B cell (primary cell): ENCODE measurements at places on chromosomes 4 and X. TPM values are rescaled to one million over a fixed set of nuclear protein-coding genes. Genes with fewer than 3 reads are reported as not detected.

- DNase-seq, result no peak
Observed at GRCh38 chr4:172168888-172169287, 355.7 kb downstream of the GALNTL6 start.

Gene BLOC1S4
- 29.2 and 35.5 TPM in 2 replicates for polyA plus RNA-seq

- no peak for DNase-seq
Observed at GRCh38 chr4:4388311-4388790, 1.4 kb downstream of the NSG1 start.

GRCh38 chr4:180304321-180304720 lies 1938.9 kb upstream of the TENM3 start:
- no peak for DNase-seq

DNA sequence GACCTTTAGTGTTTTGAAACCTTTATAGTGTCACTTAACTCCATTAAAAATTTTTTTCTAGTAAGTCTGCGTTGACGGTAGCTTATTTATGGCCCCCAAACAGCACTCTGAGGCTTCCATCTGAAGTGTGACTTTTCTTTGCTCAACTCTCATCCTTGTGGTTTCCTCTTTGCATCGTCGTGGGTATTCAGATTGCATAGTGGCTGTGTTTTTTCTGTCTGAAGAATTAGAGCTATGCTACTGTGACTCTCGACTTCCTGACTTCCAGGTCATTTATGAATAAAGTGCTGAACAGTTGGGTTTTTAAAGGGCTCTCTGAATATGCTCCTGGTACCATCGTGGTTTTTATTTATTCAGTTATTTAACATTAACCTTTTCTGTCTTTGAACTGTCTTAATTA lies 44.9 kb downstream of the JADE1 start:
- DNase-seq, result no peak

DNA sequence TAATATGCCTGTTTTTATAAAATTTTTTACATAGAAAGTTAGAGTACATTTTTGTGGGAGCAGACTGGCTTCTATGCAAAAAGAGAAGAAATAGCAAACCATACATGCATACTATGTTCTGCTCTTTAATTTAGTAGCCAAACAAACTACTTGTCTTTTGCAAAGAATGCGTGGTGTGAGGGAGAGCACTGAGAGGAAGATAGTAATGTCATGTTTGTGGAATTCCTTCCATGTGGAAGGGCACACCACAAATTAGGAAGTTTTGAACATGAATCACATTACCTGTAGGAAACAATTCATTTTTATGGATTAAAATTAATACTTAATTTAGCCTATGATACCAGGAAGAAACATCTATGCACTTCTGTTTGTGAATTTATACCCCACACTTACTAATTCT lies 1529.1 kb upstream of the ADGRL3 start:
- DNase-seq, result no peak

Gene MAGEA9B
- 0.04 TPM in 1 of 2 replicates, not detected in the other for polyA plus RNA-seq

DNA sequence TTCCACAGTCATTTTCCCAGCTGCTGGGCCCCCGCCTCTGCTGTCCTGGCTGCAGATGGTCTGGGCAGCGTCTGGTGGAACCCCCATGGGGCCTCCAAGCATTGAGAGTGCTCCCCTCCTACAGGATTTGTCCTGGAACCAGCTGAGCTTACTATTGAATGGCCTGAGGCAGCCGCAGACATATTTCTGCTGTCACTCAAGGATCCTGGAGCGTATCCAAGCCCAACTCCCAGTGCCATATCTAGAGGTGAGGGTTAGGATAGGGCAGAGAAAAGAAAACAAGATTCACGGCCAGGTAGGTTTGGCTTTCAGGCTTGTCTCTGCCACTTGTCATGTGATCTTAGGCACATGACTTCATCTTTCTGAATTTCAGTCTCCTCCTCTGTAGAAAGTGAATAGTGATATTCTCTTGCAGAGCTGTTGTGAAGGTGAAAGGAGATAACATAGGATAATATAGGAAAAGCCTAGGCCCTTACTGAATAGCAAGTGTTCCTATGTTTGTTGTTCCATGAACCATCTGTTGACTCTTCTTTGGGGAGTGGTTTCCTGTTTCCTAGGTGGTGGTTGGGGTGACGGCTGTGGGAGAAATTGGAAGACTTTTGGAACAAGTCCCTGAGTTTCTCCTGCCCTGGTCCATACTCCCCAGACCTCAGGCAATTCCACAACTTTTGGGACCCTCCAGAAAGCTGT lies 52.3 kb downstream of the SEPSECS start:
- no peak for DNase-seq

Gene IDUA
- polyA plus RNA-seq, result 51.8 and 57.0 TPM in 2 replicates

- no peak for DNase-seq
Observed at GRCh38 chr4:113146876-113147358, 97.5 kb downstream of the ANK2 start.

DNA sequence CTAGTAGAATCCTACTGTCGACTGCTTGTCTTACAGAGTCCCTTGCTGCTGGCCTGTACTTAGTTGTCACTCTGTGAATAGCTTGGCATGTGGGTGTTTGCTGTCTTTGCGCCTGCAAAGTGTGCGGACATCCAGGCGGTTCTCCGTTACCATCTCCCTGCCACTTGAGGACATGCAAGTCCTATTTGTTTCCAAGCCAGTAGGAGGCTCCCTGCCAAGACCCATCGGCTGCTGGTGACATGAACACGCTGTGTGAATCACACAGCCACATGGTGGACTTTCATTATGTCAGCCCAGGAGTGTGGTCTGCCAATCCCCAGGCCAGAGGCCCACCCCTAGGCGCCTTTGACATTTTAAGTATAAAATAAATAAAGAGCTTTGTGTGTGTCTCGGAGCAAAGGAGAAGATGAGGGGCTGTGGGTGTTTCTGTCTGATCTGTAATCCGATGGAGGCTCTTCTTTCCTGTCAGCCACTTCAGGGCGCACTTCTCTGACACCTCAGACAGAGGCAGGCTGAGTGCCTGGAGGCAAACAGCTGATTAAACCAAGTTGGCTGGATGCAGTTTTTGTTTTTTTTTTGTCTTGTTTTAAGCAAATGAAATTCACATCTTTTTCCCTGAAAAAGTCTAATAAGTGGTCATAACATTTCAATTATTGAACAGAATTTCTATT lies 51.5 kb downstream of the ALPK1 start:
- DNase-seq, result no peak

DNA sequence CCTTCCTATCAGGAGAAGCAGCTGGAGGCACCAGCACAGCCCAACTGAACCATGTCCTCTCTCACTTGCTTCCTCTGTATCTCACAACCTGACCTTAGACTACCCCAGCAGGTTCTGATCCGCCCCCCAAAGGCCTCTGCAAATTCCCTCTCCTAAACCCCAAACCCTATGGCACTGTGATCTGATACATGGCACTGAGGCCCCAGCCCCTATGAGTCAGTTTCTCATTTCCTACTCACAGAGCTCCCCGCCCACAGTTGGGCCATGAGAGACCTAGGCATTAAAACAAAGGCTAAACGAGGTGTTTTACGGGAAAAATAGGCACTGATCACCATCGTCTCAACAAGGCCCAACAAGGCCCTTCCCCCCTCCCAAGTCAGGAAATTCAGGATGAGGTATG lies 19.1 kb downstream of the SASH3 start:
- DNase-seq, result no peak

Gene FUNDC2
- polyA plus RNA-seq, result 28.8 and 32.3 TPM in 2 replicates

DNA sequence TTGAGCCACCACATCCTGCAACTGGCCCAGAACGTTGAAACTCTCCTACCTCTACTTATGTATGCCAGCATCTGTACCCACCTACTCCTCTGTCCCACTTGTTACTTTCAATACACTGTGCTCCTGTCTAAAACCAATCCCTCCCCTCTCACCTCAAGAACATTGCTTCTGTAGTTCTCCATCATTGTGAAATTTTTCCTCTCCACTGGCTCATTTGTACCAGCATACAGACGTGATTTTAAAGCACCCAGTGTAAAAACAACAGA lies 25.5 kb upstream of the USO1 start:
- DNase-seq, result no peak

- no peak for DNase-seq
Observed at GRCh38 chr4:149986917-149987316, 91.3 kb upstream of the DCLK2 start.

Gene GLOD5
- polyA plus RNA-seq, result not detected in 2 replicates

GRCh38 chr4:66482186-66482585 lies 811.9 kb upstream of the EPHA5 start:
- no peak for DNase-seq
